ENCODE measurements at places on chromosomes 6 and 20.
A peak's percentile ranks its signal among the peaks of the same experiment; 100 is the strongest.

DNA sequence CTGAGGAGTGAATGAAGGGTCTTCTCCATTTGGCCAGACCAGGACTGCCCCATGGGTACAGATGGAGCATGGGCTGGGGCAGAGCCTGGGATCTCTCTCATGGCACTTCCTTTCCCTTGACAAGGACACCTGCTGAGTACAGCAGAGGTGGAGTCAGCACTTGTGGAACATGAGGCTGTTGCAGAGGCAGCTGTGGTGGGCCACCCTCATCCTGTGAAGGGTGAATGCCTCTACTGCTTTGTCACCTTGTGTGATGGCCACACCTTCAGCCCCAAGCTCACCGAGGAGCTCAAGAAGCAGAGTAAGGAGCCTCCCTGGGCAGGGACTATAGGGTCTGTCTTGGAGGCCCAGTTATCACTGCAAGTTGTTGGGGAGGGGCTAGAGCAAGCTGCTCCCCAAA lies 29.6 kb downstream of the GSS start:
- no peak for DNase-seq

GRCh38 chr6:27809939-27810767 lies 102.0 kb downstream of the OR2B2 start:
- peak; percentile 95 for DNase-seq

GRCh38 chr20:2838847-2839671 lies 1.4 kb downstream of the PCED1A start:
- no peak for DNase-seq

DNA sequence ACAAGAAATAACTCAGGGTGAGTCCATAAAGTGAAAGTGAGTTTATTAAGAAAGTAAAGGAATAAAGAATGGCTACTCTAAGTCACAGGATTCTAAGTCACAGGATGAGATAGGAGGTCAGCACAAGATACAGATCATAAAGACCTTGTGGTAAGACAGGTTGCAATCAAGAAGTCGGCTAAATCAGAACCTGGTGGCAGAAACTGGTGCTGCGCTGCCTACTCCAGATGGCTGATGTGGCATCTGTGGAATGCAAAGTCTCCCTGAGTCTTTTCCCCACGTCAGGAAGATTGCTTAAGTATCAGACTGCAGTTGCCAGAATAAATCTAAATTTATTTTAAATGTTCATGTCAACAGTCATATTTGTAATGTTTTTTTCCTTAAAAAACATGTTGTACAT lies 10.7 kb upstream of the KCNK15 start:
- DNase-seq, result no peak

- DNase-seq, result peak; percentile 16
Measured at GRCh38 chr6:35213824-35214756, at the start of gene SCUBE3. TSS of gene SCUBE3 (plus strand) at chr6:35213956. CDS start at chr6:35214419, 463 bp downstream.

DNA sequence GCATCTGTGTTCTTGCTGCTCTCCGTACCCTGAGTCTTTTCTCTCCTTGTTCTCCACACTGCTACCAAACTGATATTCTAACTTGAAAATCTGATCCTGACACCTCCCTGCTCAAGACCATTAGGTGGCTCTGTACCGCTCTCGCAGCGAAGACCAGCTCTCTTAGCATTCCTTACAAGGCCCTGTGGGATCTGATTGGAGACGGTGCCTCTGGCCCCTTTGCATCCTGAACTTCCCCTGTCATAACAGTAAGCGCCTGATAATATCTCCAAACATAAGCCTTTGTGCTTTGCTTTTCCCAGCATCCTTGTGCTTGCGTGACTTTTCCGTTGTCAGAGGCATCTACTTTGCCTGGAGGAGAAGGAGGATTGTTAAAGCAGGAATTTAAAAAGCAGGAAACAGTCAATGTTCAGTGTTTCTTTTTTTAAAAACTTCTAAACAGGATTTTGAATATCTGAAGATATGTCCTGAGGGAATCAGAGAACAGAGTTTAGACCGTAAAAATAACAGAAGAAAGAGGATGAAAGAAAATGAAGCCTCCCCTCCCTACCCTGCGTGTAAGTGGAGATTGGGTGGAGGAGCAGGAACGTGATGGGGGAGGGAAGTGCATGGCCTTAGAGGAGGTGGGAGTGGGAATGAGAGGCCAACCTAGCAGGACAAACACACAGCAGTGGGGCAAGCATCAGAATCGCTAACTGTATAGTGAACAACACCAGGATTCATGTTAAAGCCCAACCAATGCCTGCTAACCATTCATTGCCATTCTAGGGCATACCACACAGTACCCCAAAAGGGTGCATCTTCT lies 89.2 kb upstream of the STMND1 start:
- no peak for DNase-seq

DNA sequence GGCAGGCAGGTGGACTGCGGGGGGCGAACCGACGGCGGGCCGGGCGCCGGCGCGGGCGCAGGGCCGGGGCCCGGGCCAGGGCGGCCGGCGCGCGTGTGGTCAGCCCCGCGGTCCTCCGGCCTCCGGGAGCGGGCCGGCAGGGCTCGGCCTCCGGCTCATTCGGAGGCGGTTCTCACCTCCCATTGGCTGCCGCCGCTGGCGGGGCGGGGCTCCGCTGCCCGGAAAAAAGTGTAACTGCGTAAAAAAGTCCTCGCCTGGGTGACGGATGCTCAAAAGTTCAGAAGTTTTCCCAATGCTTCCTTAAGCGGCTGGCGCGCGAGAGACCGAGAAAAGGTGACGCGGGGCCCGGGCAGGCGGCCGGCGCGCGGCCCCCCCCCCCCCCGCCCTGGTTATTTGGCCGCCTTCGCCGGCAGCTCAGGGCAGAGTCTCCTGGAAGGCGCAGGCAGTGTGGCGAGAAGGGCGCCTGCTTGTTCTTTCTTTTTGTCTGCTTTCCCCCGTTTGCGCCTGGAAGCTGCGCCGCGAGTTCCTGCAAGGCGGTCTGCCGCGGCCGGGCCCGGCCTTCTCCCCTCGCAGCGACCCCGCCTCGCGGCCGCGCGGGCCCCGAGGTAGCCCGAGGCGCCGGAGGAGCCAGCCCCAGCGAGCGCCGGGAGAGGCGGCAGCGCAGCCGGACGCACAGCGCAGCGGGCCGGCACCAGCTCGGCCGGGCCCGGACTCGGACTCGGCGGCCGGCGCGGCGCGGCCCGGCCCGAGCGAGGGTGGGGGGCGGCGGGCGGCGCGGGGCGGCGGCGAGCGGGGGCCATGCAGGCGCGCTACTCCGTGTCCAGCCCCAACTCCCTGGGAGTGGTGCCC lies at the start of gene FOXC1:
Gene FOXC1, plus strand, starts transcription at position 268 of the 849 bp plus-strand sequence. Its CDS starts 531 bp downstream, at position 799.
- peak; percentile 88 for DNase-seq

GRCh38 chr6:152594701-152595100 lies 42.5 kb downstream of the SYNE1 start:
- DNase-seq, result no peak

GRCh38 chr20:23889775-23890187 lies 10.2 kb upstream of the CST5 start:
- peak; percentile 48 for DNase-seq

- DNase-seq, result no peak
Measured at GRCh38 chr6:43972179-43972912, 154.9 kb downstream of the MRPL14 start.

DNA sequence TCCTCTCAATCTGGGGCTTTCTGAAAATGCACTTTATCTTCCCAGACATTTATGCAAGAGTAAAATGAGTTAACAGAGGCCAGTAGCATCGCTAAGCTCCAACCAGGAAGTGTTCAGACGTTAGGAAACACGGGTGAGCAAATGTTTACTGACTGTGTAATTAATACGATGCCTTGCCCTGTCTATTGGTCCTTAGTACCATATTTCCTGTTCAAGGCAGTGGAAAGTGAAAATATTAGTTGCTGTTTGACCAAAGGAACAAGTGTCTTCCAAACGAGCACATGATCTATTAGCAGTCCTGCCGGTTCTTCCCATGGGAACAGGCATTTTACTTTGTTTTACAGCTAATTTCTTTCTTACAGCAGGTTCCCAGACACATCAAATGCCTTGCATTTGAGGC lies 311.1 kb upstream of the JAG1 start:
- DNase-seq, result no peak

DNA sequence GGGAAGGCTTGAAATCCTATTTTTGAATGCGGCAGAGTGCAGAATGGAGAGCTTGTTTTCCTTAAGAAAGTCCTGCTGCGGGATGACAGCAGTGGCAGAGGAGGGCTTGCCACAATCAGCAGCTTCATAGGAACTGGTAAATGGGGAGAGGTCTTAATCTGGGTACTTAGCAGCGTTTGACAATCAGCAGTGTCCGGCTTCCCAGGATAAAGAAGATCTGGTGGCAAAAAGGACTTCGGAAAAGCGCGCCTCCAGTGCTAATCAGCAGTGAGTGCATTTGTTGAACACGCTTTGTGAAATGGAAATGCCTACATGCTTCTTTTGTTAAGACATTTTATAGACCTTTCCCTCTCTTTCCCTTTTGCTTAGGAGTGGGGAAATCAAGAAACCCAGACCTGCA lies 735.7 kb downstream of the QKI start:
- DNase-seq, result no peak

DNA sequence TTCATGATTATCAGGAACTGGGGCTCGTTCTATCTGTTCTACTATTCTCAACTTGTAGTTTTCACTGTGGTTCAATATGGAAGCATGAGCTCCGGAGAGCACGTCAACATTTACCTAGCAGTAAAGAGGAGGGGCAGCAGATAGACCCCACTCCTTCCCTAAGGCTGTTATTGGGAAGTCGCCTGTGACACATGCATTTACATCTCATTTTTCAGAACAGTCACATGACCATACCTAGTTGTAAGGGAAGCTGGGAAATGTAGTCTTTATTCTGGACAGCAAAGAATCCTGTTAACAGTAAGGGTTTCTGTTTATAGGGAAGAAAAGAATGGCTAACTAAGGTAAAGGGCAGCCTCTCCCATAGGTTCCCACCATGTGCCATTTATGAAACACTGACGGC lies 158.3 kb downstream of the ZFP64 start:
- no peak for DNase-seq

- peak; percentile 99 for DNase-seq
Measured at GRCh38 chr20:63686492-63687321, 9.7 kb upstream of the TNFRSF6B start.

GRCh38 chr6:3193102-3193849 lies 34.2 kb downstream of the TUBB2B start:
- no peak for DNase-seq

- DNase-seq, result peak; percentile 52
Measured at GRCh38 chr20:25483431-25484132, 76.1 kb downstream of the GINS1 start.

- no peak for DNase-seq
Measured at GRCh38 chr20:14553774-14554534, 216.5 kb upstream of the FLRT3 start.

GRCh38 chr6:71589254-71589653 lies 297.1 kb upstream of the RIMS1 start:
- no peak for DNase-seq

DNA sequence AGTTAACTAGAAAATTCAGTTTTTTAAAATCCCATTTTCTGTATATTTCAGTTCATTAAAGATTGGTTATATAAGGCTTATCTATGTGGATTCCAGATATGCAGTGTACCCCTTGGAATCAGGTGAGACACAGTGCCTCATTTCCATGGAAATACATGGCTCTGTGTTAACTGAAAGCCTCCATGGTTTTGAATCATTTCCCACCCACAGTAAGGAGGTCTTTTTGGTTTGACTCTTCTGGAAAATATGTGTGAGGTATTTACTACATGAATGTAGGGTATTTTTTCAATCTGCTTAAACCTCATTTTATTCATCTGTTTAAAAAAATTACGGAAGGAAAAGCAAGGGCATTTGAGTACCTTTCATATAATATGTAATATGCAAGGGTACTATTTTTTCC lies 25.5 kb downstream of the RNF144B start:
- no peak for DNase-seq

DNA sequence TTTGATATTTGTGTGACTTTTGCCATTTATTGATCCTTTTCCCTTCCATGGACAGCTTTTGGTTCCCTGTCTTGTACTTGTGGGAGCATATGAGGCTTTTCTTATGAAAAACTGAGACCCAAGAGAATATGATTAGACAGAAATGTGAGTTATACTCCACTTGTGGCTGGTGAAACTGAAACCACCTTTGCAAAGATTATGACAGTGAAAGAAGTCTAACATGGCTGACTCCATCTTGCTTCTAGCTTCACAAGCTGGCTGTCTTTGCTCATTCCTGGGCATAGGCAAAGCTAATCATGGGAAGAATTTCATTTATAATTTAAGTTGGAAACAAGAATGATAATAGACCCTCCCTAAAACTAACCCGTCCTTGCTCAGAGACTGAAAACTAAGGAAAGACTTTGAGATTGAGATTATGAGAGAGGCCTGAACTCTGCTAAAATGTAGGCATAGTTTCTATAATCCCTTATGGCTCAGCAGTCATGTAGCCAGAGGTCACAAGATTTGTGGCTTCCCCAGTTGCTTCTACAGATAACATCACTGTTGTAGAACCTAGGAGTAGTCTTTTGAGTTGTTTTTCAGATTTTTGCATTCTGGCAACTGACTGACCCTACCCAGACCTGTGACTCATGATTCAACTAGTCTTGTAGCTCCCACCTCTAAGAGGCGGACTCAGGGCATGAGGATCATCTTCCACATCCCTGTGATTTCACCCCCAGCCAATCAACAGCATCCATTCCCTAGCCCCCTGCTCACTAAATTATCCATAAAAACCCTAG lies 50.9 kb upstream of the CD2AP start:
- no peak for DNase-seq

DNA sequence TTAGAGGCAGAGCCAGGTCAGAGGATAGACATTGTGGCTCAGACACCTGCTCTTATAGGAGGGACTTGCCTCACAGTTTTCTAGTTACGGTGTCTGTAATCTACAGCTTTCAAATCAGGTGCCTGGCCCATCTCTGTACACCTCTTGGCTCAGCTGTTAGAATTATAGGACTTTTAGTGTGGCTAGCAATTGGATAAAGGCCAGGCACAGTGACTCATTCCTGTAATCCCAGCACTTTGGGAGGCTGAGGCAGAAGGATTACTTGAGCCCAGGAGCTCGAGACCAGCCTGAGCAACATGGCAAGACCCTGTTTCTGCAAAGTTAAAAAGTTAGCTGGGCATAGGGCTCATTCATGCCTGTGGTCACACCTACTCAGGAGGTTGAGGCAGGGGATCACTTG lies 20.0 kb downstream of the BRPF3 start:
- DNase-seq, result no peak

DNA sequence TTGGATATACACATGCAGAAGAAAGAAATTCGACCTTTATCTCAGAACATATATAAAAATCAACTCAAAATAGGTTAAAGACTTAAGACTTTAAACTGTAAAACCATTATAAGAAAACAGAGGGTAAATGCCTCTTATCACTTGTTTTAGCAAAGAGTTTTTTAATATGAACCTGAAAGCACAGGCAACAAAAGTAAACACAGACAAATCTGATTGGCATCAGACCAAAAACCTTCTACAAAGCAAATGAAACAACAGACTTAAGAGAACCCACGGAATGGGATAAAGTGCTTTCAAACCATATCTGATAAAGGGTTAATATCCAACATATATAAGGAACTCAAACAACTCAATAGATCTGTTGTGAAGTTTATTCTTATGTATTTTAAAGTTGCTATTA lies 309.9 kb upstream of the OPRM1 start:
- DNase-seq, result no peak

Measured in suppressor macrophage treated with lipopolysaccharide for 4 hours (primary cell).